Stimulated activated CD4-positive, alpha-beta T cell treated with anti-CD3 and anti-CD28 coated beads, Interleukin-15, amount 100 ng/mL, for 1 hour (primary cell): ENCODE measurements at places on chromosomes 5 and 9.

- DNase-seq: no peak
Observed at GRCh38 chr9:20782289-20782688, 98.2 kb downstream of the FOCAD start.

- DNase-seq: no peak
Observed at GRCh38 chr9:79395755-79396154, 176.0 kb upstream of the TLE4 start.

GRCh38 chr5:9537223-9538141, 8.4 kb downstream of the SEMA5A start:
- no peak for DNase-seq

DNA sequence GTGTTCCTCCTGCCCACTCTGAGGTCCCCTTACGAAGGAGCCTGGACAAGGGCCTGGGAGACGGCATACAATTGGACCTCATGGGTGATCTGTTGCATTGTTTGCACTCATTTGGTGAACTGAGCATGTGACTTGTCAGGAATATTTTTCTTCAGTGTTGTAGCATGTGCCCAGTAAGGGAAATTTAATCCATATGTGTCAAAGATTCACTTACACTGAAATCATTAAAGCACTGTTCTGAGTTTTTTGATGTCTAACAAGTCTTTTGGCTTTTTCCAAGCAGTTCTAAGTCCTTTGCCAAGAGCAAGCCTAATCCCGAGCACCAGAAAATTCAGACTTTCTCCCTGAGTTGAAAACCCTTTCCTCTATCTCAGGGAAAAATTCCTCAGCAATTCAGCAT, 61.6 kb upstream of the RPS23 start:
- no peak for DNase-seq

DNA sequence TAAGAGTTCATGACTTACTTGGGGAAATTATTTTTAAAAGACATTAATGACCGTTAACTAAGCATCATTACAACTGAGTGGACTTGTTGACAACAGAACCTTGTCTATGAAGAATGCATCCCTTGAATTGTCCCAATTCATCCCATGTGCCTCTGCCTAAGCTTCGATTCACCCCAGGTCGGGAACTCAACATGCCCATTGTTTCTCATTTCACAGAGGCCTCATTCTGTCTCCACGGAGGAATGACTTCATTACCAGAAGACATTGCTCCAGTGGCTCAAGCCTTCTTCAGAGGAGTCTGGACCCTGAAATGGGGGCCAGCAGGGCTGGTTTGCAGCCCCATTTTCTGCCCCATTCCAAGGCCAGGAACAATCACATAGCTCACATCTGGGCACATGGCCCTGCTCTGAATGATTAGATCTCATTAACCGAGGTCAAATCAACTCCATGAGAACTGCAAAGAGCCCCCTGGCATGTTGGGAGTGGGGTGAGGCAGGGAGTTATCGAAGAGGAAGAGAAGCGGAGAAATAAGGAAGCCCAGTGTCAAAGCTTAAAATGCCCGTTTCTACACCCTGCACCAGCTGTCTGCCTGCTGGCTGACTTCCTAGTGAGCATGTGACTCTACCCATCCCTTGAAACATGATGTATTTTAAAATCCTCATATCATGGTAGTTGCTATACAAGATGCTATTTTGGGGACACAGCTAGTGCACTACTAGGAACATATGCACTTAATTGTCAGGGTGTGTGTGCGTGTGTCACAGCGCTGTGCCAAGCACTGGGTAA, 137.3 kb downstream of the LHFPL2 start:
- DNase-seq: no peak

GRCh38 chr5:63553073-63553472, 409.2 kb downstream of the HTR1A start:
- no peak for DNase-seq

DNA sequence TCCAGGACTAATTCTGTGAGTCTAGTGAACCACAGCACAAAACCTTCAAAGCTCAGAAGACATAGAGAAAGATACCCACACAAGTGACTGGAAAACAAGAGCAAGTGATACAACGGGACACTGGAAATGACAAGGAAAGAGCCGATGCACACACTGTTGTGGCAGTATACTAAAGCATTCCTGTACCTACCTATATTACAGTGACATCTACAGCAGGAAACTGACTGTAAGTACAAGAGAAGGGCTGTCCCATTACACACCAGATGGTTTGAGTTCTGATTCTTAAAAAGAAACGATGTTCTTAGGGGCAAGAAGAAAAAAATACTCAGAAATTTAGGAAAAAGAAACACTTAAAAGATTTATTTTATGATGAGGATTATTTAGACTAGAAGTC, 18.5 kb downstream of the TMEM245 start:
- no peak for DNase-seq

GRCh38 chr9:112061152-112061740, 113.9 kb downstream of the SUSD1 start:
- no peak for DNase-seq

DNA sequence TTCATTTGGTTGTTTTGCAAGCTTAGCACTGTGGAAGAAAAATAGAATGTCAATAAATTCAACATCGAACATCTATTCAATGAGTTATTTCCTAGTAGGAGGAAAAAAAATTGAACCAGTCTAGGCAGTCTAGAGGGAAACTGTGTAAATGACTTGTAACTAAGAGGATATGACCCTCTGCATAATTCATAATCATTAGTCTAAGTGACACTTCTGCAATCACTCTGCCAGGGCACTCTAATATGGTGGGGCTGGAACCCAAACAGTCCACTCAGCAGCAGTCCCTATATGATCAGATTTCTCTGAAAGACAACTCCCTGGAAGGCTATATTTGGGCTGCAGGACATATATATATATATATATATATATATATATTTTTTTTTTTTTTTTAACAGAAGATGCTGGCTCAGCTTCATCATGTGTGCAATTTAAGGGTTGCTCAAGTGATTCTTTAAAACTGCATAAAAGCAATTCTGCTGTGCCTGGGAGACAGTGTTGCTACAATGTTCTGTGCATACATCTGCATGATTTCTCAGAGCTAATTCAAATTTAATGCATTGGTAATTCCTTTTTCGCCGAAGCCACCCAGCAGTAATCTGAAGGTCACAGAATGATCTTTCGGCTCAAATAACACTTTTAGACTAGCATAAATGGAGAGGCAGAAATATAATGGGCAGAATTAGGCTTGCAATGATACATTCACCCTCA, 482.1 kb upstream of the ZNF608 start:
- DNase-seq: no peak

DNA sequence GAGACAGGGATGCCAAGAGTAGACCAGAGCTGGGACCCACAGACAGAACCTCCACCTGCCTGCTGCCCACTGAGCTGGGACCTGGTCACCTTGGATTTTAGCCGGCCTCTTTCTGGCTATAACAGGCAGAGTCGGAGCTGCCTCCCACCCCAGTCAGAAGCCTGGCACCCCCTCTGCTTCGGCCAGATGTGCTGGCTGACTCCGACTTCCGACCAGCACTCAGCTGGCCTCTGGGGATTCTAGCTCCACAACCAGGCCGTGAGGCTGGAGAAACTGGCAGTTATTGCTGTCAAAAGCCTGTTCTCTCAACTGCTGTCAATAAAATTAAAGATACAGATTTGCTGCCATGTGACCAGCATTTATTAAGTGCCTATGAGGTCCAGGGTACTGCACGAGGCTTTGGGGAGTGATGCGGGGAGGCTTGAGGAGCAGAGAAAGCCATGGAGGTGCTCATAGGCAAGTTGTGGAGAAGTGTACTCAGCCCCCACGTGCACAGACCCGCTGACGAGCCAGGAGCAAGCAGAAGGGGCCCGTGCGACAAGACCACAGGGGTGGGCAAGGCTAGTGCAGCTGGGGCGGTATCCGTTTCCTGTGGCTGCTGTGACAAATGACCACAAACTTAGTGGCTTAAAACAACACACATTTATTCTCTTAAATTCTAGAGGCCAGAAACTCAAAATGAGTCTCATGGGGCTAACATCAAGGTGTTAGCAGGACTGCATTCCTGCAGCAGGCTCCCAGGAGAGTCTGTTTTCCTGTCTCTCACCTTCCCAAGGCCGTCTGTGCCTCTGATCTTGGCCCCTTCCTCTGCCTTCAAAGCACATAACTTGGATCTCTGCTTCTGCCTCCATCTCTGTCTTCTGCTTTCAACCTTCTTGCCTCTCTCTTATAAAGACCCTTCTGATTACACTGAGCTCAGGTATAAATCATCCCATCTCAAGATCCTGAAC, 13.1 kb downstream of the GFI1B start:
- DNase-seq: no peak

GRCh38 chr5:116442931-116443551, 131.6 kb downstream of the SEMA6A start:
- DNase-seq: no peak

DNA sequence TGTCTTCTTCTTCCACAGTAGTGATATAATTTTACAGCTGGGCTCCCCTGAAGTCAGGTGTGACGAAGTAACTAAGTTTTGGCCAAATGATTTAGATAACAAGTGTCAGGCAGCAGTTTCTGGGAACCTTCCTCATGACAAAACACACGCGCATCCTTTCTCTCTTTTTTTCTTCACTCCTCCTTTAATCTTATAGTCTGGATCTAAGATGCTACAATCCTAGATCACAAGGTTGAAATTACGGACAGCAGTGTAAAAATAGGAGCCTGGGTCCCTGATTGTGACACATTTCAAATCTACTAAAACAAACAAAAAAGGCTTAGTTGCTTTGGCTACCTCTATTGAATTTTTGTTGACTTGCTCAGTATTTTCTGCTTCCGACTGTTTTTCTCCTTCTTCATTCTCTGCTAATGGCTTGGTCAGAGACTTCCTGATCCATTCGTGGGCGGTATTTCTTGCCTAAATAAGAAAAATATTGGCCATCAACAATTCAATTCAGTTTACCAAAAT, 36.1 kb downstream of the FAM114A2 start:
- DNase-seq: no peak

DNA sequence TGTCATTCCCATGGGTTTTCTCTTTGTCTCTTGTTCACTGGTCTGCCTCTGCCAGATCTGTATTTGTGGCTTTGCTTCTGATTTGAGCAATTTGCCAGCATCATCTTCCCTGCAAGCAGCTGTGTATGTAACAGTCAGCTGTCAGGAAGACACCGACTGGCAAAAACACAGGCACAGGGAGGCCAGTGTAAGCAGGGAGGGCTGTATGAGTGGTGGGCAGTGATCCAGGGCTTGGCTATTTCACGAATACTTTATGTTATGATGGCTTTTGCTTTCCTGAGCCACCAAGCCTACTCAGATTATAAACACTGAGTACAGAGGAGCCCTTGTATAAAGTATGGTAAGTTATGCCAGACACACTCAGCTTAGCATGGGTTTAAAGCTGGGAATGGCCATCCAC, 11.6 kb downstream of the BNIP1 start:
- no peak for DNase-seq

GRCh38 chr9:114054191-114054690, 23.9 kb downstream of the AMBP start:
- no peak for DNase-seq

DNA sequence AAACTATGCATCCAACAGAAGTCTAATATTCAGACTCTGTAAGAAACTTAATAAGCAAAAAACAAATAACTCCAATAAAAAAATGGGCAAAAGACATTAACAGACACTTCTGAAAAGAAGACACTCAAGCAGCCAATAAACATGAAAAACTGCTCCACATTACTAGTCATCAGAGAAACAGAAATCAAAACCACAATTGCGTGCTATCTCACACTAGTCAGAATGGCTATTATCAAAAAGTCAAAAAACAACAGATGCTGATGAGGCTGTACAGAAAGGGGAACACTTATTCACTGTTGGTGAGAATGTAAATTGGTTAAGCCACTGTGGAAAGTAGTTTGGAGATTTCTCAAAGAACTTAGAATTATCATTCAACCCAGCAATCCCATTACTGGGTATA, 101.2 kb upstream of the TRIM32 start:
- DNase-seq: no peak

DNA sequence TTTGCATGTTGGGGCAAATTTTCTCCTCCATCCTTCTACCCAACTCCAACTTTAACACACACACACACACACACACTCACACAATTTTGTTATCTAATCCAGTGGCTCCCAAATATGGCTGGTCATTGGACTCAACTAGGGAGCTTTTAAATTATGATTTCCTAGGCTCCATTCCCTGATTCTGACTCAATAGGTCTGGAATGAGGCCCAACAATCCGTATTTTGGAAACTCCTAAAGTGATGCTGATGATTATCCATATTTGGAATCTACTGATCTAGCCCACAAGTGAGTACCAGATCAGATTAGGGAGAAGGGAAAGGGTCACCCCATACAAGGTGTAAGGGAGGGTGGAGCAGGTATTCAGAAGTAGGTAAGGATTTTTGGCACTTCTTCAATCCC, 309.7 kb downstream of the TLE1 start:
- DNase-seq: no peak

- DNase-seq: no peak
Observed at GRCh38 chr5:168830833-168831232, 251.7 kb upstream of the PANK3 start.

- DNase-seq: no peak
Observed at GRCh38 chr5:7869474-7870136, 657 bp downstream of the MTRR start.

DNA sequence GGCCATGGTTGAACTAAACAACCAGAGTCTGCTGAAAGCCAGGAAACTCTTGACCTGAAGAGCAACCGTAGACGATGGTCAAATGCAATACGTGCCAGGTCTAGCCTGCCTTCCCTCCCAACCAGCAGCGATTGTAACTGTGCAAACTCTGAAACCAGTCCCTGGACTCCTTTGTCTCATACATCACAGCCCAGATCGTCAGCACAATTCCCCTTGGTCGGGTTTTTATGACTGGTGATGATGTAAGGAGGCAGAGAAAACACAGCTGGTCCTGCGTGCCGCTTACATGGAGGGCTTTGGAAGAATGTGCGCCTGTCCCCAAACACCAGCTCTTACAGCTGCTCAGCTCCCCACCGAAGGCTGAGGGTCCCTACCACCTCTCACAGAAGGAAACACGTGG, 24.6 kb downstream of the SMIM23 start:
- DNase-seq: no peak
